Esophagus squamous epithelium (tissue), 5 donors: ENCODE measurements at places on chromosomes 16 and 17.

- DNase-seq, result no peak
Observed at GRCh38 chr16:57754354-57755060, 18.9 kb downstream of the KATNB1 start.

- no peak for DNase-seq
Observed at GRCh38 chr16:4594433-4595410, 20.0 kb downstream of the UBALD1 start.

DNA sequence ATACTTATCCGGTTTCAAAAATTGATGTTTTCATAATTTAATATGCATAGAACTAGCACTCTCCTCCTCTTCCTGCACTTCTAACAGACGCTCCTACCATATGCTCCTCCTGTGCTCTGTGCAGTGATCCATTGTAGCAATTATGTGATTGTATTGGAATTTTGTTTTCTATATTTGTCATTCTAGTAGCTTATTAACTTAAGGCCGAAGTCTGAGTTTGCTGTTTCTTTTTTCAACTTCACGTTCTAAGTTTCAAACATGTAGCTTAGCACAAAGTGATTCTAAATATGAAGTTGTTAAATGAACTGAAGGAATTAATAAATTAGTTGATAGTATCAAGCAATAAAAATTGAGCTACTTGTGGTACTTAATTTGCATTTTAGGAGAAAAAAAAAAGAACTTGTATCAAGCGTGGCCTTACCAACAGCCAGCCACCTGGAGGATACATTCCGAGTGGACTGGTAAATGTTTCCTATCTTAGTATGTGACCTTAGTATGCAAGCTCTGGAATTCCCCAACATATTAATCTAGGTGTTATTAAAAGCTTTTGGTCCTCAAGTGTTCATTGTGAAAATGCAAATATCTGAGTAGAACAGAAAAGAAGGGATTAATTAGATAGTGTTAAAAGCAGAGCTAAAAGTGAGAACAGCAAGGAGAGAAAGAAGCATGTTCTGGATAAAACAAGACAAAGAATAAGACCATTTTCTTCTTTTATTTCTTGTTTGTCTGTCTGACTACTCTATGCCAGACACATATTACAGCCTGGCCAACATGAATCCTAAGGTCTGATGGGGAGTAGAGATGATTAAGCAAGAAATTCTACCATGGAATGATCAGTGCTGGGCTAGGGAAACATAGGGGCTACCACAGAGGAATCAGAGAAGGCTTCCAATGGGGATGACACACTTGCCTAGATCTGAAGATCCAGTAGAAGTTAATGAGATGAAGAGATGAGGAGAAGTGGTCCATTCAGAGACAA is 290.4 kb upstream of the MON1B start:
- no peak for DNase-seq

GRCh38 chr17:2053380-2054261 is 1.3 kb upstream of the HIC1 start:
- DNase-seq, result no peak

DNA sequence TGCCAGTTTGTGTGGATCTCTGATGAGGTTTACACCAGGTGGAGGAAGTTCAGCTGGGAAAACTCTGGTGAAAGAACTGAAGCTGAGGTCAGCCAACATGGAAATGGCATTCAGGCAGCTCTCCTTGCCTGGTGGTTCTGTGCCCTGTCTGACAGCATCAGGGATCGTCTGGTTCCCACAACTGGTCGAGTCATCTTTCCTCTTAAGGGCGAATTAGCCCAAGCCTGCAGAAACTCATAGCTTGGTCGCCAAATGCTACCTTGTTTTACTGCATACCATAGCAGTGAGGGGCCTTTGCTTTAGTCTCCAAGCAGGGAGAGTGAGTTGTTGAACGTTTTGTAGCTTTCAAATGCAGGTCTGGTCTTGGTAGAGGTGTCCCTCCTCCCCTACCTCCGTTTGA is 7.2 kb downstream of the PLCG2 start:
- no peak for DNase-seq
